Iris pigment epithelial cell (primary cell): ENCODE measurements at places on chromosomes 2 and 18.

GRCh38 chr18:37222999-37223378 is 342.6 kb downstream of the CELF4 start:
- DNase-seq, result no peak

DNA sequence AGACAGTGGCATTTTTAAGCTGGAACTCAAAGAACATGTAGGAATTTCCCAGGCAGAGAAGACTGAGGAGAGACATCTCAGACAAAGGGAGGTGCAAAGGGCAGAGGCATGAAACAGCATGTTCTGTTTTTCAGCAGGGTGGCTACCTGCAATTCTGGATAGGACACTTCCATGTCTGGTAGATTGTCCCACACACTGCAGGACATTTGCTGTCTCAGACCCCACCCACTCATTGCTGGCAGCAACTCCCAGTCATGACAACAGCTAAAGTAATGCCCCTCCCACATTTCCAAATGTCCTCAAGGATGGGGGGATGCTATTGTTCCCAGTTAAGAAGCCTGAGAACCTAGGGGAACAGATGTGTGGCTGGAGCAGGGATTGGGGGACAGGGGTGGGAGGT is 40.8 kb downstream of the ANKRD44 start:
- DNase-seq, result no peak

GRCh38 chr2:32768387-32769174 is 140.7 kb downstream of the TTC27 start:
- DNase-seq, result peak; percentile 52

DNA sequence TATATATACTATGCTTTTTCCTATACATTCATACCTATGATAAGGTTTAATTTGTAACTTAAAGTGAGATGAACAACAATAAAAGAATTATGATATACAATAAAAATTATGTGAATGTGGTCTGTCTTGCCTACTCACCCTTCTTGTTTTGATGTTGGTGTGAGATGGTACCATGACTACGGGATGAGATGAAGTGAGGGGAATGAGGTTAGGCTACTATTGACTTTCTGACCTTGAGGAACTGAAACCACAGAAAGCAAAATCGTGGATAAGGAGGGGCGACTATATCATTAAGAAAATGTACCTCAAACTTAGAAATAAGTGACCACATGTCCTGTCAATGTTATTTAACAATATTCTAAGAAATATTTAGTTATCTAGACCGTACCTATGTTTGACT is 103.9 kb upstream of the PPP1CB start:
- no peak for DNase-seq

GRCh38 chr2:72915907-72916742 is 1.2 kb upstream of the EMX1 start:
- peak; percentile 33 for DNase-seq

- DNase-seq, result peak; percentile 40
These were observed 20.2 kb downstream of the PRKAG3 start for GRCh38 chr2:218811382-218811781.

DNA sequence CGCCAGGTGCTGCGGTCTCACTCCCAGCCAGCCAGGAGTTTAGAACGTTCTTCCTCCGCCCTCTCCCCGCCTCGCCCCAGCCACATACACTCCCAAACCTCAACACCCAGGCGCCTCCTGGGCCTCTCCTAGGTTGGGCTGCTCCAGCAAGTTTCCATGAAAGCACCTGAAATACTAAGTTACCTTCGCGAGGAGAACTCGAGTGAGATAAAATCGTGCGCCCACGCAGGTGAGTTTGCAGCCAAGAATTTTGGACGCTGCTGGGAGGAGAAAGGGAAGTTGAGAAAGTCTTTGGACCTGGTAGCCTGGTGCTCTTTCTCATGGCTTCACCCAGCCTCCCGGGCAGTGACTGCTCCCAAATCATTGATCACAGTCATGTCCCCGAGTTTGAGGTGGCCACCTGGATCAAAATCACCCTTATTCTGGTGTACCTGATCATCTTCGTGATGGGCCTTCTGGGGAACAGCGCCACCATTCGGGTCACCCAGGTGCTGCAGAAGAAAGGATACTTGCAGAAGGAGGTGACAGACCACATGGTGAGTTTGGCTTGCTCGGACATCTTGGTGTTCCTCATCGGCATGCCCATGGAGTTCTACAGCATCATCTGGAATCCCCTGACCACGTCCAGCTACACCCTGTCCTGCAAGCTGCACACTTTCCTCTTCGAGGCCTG is at the start of gene GPR39:
Gene GPR39 (plus strand): TSS at position 83 of the 673 bp plus-strand sequence.
- no peak for DNase-seq

DNA sequence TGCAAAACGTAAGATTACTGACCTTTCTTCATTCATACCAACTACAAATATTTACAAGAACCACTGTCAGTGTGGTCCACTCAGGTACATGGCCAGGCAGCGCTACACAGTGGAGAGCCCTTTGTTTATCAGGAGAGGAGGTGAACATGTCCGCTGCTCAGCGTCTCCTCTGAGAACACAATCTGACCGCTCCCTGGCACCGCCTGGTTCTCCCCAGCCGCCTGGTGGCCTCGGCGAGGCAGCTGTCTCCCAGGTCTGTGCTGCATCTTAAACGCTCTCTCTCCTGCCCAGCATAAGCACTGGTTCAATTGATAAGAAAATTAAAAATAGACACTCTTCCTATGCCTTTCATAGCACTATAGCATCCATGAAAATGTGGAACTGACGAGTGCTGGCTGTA is 146.8 kb upstream of the PXDN start:
- no peak for DNase-seq

DNA sequence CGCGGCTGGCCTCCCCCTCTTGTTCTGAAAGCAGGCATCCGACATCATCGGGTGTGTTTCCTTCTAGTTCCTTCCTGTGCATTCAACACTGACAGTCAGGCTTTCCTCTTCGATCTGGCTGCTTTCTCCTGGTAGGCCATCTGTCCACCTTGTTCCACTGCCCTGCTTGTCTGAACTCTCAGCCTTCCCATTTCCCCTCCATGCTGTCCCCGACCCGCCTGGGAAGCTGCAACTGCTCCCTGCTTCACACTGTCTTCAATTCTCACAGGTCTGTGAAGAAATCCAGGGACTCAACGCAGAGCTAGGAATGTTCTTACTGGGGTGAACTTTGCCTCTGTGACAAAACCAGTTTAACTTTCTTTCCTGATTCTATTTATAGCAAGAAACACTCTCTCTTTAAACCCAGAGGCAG is 43.0 kb downstream of the KIF3C start:
- no peak for DNase-seq

- no peak for DNase-seq
These were observed 384.2 kb upstream of the SALL3 start for GRCh38 chr18:78595453-78595852.

- no peak for DNase-seq
These were observed 121.9 kb downstream of the SMAD7 start for GRCh38 chr18:48828691-48829442.

GRCh38 chr18:32478317-32478716 is 7.6 kb upstream of the GAREM1 start:
- no peak for DNase-seq

- DNase-seq, result no peak
These were observed 205.5 kb upstream of the SP5 start for GRCh38 chr2:170509452-170510193.

GRCh38 chr2:228987441-228988155 is 283.5 kb downstream of the PID1 start:
- DNase-seq, result no peak

DNA sequence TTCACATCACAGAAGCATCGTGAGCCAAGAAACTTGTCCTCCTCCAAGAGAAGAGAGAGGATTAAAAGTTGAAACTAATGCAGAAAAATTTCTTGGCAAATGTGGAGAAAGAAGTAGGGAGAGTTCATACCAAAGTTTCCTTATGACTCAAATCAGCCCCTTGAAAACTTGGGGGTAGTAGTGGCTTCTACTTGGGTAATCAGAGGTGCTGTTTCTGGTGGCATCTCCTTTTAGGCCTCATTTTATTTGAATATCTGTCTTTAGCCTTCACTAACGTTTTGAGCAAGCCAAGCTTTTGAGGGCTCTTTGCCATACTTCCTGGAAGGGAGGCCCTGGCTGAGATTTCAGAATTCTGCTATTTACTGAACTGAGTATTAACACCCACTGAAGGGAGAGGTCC is 515.3 kb upstream of the MEX3C start:
- no peak for DNase-seq

GRCh38 chr2:8617048-8617447 is 64.8 kb upstream of the ID2 start:
- no peak for DNase-seq

DNA sequence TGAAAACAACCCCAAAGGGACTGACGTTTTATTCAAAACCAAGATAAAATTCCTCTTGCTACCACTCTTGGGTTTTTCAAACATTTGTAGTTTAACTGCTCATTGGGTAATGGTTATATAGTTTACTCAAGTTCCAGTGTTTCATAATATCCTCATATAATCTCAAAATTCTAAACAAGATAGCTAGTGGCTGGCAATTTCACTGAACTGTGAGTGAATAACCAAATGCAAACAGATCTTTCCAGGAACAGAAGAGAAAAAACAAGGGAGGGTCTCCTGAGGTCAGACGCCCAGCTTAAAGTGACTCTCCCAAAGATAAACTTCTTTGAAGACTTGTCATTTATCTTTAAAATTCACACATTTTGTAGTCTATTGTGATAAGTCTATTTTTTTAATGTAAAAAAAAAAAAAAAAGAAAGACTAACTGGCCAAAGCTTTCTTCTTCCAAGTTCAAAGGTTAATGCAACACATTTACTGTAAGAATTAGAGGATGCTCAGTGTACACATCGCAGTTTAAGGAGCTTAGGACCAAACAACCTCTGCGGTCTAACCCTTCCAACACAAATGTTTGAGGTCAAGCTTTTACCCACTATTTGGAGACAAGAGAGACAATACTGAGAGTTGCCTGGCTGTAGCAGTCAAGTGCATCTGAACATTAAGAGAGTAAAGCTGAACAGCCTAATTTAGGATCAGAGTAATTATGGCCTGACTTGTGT is 26.6 kb downstream of the LPIN2 start:
- DNase-seq, result peak; percentile 67

DNA sequence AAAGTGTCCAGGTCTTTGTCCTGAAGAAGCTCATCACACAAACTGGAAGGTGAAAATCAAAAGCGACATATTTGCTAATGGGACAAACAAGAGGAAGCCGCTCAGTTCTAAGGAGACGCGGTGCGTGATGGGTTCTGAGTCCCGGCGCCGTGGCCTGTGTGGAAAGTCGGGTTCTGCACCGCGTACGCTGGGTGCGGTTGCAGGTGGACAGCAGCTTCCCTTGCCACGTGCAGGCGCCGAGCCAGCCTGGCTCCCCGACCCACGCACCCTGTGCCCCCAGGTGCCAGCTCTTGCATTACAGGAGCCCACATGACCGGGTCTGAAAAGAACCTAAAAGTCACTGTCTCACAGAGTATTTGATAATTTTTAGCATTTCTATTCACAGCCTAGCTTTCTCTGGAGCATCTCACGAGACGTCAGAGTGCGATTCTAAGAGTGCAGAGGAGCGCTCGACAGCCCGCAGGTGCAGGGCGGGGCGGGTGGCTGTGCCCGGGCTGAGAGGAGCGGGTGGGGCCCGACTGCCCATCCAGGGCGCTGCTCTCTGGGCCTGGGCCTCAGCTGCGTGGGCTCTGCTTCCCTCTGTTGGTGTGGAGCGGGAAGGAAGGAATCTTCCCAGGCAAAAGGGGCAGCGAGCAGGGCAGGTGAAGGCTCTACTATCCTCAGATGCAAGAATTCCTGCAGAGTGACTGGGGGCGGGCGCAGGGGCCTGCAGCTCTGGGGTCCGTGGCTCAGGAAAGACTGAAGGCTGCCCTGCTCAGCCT is 39.4 kb downstream of the MYT1L start:
- no peak for DNase-seq

DNA sequence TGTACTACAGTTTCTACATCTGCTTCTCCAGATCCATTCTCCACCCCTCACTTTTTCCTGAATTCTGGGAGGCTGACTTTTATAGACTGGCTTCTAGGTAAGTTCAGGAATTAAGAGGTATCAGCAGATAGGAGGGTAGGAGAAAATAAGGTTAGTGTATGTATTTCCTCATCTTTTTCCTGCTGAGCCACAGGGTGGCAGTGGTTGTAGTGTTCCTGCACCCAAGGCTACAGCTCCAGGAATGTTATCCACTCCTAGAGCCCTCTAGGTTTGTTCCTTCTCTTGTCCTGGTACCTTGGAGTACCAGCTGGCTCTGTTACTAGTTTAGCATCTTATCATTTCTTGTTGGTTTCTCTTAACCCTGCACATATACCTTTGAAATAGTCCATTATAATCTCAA is 40.7 kb upstream of the C2orf66 start:
- DNase-seq, result peak; percentile 48

- no peak for DNase-seq
These were observed 150.7 kb downstream of the GALNT14 start for GRCh38 chr2:30987566-30987965.

DNA sequence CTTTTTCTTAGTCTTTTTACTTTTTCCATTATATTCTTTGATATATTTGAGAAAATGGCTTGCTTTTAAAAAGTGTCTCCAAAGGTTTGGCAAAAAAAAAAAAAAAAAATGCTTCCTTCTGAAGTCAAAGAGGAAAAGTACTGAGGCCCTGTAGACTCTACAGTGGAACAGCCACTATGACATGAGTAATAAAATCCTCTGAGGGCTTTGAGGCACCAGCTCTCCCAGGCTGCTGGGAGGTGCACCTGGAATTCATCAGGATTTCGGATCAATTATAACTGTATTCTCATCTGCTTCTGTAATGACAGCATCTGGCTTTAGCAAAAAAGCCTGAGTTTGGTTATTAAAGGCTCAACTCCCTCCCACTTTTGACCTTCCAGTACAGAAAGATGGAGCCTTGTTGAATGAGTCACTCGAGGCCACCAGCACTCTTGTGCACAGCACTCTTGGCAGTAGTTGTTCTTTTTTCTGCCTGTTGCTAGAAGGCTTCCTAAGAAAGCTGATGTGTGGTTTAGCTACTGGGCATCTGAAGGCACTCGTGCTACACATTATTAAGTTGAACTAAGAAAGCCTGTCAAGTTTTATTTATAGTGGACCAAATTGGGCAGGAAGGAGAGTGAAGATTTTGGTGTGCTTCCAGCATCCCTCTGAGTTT is 131.3 kb downstream of the PRPF40A start:
- peak; percentile 96 for DNase-seq

- peak; percentile 12 for DNase-seq
These were observed 576.0 kb downstream of the ARHGAP15 start for GRCh38 chr2:143705108-143705707.

- no peak for DNase-seq
These were observed 34.8 kb upstream of the MMADHC start for GRCh38 chr2:149622343-149622742.

GRCh38 chr2:220556658-220557057 is 929.2 kb downstream of the SLC4A3 start:
- DNase-seq, result peak; percentile 83

DNA sequence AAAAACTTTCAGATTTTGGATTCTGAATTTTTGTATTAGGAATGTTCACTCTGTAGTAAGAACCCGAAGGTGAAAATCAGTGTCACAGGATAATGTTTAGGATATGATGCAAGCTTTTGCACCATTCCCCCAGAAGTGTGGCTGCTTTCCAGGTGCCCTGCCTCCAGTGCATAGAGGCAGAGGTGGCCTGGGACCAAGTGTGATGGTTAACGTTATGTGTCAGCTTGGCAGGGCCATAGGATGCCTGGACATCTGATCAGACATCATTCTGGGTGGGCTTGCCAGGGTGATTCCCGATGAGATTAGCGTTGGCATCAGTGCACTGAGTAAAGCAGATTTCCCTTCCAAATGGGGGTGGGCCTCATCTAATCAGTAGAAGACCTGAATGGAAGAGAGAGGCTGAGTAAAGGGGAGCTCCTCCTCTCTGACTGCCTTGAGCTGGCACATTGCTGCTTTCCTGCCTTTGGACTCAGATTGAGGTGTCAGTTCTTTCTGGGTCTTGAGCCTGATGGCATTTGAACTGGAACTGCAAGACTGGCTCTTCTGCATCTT is 177.4 kb upstream of the HS6ST1 start:
- DNase-seq, result no peak

- DNase-seq, result no peak
These were observed 116.0 kb upstream of the PELI1 start for GRCh38 chr2:64260093-64260803.
